ENCODE measurements at places on chromosomes 4 and X. TPM values are rescaled to one million over a fixed set of nuclear protein-coding genes. Genes with fewer than 3 reads are reported as not detected.

DNA sequence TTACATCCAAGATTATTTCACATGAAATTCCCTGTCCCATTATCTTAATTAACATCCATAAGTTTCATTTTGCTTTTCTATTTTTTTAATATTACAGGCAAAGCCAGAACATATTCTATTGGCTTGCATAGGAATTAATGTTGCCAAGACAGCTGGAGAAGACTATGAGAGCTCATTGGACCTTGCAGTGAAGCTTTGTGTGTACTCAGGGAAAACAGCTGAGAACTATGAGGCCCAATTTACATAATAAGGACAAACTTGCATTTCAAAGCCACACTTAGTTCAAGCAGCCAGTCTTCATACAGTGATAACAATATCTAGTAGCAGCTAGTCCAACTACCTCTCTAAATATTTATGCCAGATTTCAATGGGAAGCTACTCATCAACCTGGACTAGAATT lies 134.4 kb downstream of the DDX53 start:
- no peaks in the 10 kb centered on the region for H3K4me1 ChIP-seq
- no peaks in the 10 kb centered on the region for H3K36me3 ChIP-seq
- H3K4me3 ChIP-seq: no peak overlapping the region
- H3K27ac ChIP-seq: no peak overlapping the region

VAMP7 gene
- total RNA-seq: 29.5 TPM

RHOXF2B gene
- total RNA-seq: not detected

TEC gene
- total RNA-seq: 1.5 TPM

CT55 gene
- total RNA-seq: not detected

IL21 gene
- not detected for total RNA-seq
